Stimulated activated CD4-positive, alpha-beta T cell treated with anti-CD3 and anti-CD28 coated beads, TNF-alpha, amount 100 ng/mL, for 1 hour (primary cell): ENCODE measurements at places on chromosomes 6 and 20.

DNA sequence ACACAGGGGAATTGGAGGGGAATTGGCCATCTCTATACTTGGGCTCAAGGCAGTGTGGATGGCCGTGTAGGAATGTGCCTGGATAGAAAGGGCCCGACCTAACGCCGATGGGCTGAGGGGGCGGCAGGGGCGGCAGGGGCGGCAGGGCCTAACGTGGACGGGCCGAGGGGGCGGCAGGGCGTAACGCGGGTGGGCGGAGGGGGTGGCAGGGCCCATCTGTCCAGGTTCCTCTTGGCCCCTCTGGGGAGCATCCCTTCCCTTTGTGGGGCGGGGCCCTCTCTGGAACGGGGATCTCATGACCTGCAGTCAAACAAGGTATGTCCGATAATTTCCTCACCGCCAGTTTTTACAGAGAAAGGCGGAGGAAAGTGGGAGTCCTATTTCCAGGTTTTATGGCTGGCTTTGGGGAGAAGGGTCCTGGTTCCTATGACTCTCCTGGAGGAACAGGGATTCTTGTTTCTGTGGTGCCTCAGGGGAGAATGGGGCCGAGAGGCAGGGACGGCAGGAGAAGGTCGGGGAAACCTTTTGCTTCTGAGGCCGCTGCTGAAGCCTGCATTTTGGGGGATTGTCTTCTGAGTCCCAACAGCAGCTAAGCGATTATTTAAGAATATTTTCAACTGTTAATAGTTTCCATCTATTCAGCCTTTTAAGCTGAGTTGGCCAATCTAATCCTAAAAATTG lies 100.8 kb upstream of the FRMD1 start:
- DNase-seq, result no peak

DNA sequence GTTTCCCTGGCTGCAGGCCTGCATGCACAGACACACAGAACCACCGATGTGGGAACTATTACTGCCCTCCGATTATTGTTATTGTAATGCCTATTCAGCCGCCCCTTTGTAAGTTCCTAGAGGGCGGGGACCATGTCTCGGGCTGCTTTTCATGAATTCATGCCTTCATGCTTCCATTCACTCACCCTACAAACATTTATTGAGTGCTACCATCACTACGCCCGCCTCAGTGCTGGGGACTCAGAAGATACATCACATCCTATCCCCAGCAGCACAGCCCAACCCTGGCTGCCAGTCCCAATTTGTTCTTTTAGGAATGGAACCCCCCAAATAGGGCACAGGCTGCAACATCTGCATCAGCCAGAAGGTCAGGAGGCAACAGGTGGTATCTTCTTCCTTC lies 75.9 kb downstream of the FOXA2 start:
- DNase-seq, result no peak

DNA sequence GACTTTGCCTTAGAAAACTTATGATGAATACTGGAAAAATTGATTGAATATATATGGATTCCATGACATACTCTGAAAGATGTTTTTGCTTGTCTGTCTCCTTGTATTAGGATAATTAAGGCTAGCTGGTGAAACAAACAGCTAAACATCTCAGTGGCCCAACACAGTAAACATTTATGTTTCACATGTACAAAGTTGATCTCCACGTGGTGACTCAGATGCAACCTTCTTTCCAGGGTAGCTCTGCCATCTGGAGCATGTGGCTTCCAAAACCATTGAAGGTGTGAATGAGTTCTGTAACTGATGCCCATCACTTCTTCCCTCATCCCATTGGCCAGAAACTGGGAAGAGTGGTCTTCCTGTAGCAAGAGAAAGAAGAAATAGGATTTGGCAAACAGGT lies 196.3 kb downstream of the TSHZ2 start:
- DNase-seq, result no peak

GRCh38 chr6:113994934-113995342 lies 24.0 kb upstream of the HDAC2 start:
- DNase-seq, result no peak

- DNase-seq, result no peak
Observed at GRCh38 chr20:62310757-62311121, 7.9 kb downstream of the ADRM1 start.

- DNase-seq, result no peak
Observed at GRCh38 chr6:11386726-11387125, 150.8 kb upstream of the TMEM170B start.
